Aorta (tissue), 5 donors: ENCODE measurements at places on chromosomes 3 and 15. TPM values are rescaled to one million over a fixed set of nuclear protein-coding genes. Genes with fewer than 3 reads are reported as not detected.

DNA sequence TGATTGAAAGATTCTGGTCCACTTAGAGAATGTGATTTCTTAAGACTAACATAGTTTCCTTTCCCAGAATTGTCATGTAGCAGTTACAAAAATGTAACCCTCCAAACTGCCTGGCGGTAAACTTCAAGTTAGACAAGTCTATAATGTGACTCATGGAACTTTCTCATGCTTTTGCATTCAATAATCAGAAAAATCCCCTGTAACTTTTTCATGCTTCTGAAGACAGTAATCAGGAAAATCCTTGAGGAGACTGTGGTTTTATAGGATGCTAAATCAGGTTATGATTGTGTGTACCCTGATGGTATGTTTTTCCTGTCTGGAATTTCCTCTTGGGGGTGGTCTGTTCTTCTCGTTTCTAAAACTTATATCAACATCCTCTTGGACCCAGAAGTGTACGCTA lies 74.0 kb upstream of the RARB start:
- no peak for DNase-seq

GRCh38 chr3:197791892-197792647 lies 1.0 kb downstream of the LRCH3 start:
- no peak for DNase-seq

DNA sequence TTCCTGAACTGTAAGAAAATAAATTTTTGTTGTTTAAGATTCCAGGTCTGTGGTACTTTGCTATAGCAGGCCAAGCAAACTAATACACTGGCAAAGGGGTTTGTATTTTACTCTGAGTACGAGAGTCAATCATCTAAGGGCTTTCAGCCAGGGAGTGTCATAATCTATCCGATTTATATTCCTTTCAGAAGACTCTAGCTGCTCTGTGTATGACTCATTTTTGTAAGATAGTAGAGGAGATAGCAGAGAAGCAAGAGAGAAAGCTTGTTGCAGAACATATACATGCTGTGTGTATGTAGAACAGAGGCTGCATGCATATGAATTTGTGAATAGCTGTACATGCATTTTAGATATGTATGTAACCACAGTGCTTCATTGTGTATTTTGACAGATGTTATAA lies 577.9 kb upstream of the EPHA6 start:
- DNase-seq = no peak

- no peak for DNase-seq
Observed at GRCh38 chr15:69039516-69040225, 25.2 kb downstream of the NOX5 start.

DNA sequence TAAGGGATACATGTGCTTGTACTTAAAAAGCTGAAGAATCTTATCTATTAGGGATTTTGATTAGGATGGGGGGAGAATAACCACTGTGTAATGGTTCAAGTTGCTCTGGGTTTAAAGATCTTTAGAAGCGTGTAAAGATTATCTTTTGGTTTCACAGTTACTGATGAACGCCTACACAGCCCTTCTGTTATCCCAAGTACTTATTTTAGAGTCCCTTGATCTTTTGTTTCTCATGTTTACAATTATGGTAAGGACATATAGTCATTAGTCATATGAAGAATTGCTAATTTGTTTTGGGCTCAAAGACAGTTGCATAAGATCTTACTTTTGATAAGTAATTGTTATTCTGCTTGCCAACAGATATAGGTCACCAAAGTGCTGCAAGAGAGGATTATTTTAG lies 160.1 kb downstream of the PLCL2 start:
- no peak for DNase-seq

- no peak for DNase-seq
Observed at GRCh38 chr3:114668099-114668498, 374.3 kb downstream of the TIGIT start.

DNA sequence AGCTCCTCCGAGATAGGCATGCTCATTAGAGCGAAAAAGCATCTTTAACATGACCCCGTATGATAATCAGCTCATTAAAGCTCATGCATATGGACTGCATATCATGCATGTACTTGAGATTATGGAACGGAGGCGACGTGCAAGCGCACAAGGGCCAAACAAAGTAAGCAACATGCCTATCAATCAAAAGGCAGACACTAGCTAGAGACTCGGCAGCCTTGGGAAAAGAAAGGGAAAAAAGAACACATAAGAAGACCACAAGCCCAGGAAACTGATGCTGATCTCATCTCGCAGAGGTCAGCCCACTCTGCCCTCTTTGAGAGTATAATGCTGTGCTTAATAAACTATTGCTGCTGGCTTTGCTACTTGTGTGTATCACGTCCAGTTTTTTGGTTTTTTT lies 2.6 kb upstream of the ACOX2 start:
- no peak for DNase-seq

Gene NR2F2
- total RNA-seq = 102 TPM

Gene HRG
- total RNA-seq = not detected

Gene KBTBD12
- total RNA-seq = 7.6 TPM

Gene ACKR4
- 15.5 TPM for total RNA-seq
